ENCODE measurements at places on chromosomes 5 and 9.

DNA sequence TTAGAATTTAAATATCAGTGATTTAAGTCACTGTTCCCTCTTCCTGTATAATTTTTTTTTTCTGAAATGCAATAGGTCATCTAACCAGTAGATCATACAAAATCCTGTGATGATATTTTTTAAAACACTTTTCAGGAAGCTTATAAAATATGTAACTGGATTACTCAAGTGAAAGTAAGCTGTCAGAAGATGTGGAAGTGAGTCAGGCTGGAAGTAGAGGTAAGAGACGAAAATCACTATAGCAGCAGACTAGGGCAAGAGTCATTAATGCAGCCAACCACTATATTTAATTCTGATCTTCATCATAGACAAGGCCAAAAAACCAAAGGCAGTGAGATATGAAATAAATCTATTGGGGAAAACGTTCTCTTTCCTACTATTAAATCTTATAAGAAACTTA lies 65.7 kb upstream of the C6 start:
- no peak overlapping the region for H3K27ac ChIP-seq
- no peak overlapping the region for H3K4me3 ChIP-seq
- no peak for DNase-seq
- H3K4me1 ChIP-seq, result no peaks in the 10 kb centered on the region
- H3K36me3 ChIP-seq, result no peaks in the 10 kb centered on the region

- no peak for DNase-seq
- H3K27me3 ChIP-seq, result no peaks in the 10 kb centered on the region
- H3K36me3 ChIP-seq, result no peaks in the 10 kb centered on the region
- no peak overlapping the region for H3K27ac ChIP-seq
- no peaks in the 10 kb centered on the region for H3K4me1 ChIP-seq
Measured at GRCh38 chr9:132548751-132549640, 33.4 kb upstream of the BARHL1 start.

GRCh38 chr5:60668686-60669304 lies 31.2 kb downstream of the DEPDC1B start:
- H3K36me3 ChIP-seq, result peaks cover 20% of the 10 kb centered on the region
- H3K4me3 ChIP-seq, result no peak overlapping the region
- H3K27ac ChIP-seq, result no peak overlapping the region
- no peaks in the 10 kb centered on the region for H3K4me1 ChIP-seq
- no peaks in the 10 kb centered on the region for H3K27me3 ChIP-seq

DNA sequence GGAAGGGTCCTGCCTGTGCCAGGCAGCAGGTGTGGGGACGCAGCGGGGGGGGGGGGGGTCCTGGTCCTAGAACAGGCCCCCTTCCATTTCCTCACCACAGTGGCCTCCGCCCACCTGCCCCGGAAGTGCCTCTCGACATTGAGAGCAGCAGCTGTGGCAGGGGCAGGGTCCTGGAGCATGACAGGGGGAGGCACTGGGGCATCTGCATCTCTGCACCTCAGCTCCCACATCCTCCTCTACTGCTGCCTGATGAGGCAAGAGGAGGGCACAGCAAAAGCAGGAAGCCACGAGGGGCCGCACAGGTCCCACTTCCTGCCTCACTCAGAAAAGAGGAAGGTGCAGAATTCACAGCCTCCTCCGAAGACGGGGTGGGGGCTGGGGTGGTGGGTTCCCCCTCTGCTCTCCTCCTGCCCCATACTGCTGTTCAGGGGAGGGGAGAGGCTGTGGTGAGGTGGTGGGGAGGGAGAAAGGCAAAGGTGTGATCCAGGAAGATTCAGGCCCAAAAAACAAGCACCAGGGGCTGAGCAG lies 14.8 kb downstream of the AKNA start:
- no peaks in the 10 kb centered on the region for H3K27me3 ChIP-seq
- H3K4me1 ChIP-seq, result peaks cover 61% of the 10 kb centered on the region
- peak overlapping the region; percentile 99 for H3K27ac ChIP-seq
- peak; percentile 98 for DNase-seq

DNA sequence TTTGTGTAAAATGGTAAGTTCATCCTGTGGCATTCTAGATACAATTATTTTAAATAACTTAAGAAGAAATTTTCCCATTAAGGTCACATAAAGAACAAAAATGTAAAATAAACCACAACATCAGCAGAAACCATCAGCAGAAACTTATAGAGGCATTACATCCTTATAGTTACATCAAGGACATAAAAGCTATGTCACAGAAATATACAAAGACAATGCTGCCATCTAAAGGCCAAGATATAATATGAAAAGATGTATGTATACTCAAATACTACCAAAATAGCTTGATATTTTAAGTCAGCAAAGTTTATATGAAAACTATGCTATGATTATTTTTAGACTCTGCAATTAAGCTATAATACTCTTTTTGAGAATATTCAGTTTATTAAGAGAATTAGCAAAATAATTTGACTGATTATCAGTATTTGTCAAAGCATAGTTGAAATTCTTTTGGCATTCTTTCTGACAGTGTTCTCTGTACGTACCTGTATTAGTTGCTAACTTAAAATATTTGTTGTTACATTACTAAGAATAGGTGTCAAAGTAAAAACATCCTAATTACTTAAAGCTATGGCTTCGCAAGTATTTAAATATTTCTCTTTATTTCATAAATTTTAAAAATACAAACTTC lies 36.2 kb downstream of the FBXL17 start:
- H3K27ac ChIP-seq, result no peak overlapping the region
- no peaks in the 10 kb centered on the region for H3K36me3 ChIP-seq
- DNase-seq, result no peak
- no peak overlapping the region for H3K4me3 ChIP-seq
- H3K4me1 ChIP-seq, result no peaks in the 10 kb centered on the region
- H3K27me3 ChIP-seq, result no peaks in the 10 kb centered on the region
